ENCODE measurements at places on chromosomes 1 and 21. TPM values are rescaled to one million over a fixed set of nuclear protein-coding genes. Genes with fewer than 3 reads are reported as not detected.
A peak's percentile ranks its signal among the peaks of the same experiment; 100 is the strongest.

- peak; percentile 31 for ATAC-seq
Measured at GRCh38 chr1:232764458-232765251, 40.6 kb upstream of the MAP10 start.

- no peak for ATAC-seq
Measured at GRCh38 chr1:226417830-226418546, 10.1 kb upstream of the PARP1 start.

- no peak for ATAC-seq
Measured at GRCh38 chr1:200654660-200655059, 15.0 kb downstream of the DDX59 start.

GRCh38 chr21:32211306-32211705, 67.5 kb downstream of the MIS18A start:
- no peak for ATAC-seq

GRCh38 chr21:14267076-14267475, 51.1 kb downstream of the RBM11 start:
- ATAC-seq = no peak

DNA sequence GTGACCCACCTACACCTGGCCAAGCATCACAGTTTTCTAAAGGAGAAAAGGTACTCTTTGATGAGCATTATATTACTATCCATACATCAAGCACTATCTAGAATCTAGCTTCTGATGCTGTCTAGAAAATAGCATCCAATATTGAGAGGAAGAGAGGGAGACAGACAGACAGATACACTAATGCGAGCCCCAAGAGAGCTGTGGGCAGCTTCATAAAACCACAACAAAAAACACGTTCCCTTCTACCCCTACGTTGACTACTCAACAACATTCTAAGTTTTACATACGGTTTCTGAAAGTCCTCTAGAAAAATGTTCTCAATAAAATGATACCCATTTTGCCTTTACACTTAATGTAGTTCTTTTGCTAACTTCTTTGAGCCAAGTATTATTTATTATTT, 221.8 kb downstream of the SLC45A1 start:
- no peak for ATAC-seq

DNA sequence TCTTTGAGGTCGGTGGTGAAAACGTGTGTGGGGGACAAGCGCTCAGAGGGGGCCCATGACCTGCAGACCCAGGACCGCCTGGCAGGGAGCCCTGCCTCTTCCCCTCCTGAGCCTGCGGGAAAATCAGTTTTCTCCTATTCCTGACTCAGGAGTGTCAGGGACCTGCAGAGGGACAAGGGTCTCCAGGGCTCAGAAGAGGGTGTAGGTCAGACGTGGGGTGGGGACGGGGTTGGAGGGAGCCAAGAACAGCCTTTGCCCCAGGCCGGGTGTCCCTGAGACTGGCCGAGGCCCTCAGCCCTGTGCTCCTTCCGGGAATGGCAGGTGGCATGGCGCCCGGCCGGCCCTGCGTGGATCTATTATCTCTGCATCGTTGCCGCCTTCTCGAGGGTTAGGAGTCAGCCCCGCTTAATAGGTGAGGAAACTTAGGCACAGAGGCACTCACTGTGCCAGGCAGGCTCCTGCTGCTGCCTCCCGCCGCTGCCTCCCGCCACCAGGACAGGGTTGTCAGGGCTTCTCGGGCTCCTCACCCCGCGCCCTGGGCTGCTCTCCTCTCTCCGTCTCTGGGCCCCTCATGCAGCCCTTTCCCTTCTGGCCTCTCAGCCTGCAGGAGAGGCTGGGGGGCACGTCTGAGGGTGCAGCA, 37.5 kb downstream of the AJAP1 start:
- no peak for ATAC-seq

DNA sequence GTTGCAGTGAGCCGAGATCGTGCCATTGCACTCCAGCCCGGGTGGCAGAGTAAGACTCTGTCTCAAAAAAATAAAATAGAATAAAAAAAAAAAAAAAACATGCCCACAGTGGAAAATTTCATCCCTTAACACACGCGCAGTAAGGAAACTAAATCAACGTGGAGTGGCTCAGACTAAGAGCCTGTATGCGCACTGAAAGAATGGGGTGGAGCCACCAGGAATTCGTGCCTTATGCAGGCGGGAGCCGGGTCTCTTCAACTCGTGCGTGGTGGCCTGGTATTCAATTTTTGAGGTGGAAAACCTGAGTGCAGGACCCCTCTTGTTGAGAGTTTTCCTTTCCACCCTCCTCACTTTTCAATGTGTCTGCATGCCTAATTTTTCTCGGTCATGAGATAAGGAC, 22.1 kb upstream of the CREG1 start:
- no peak for ATAC-seq

DNA sequence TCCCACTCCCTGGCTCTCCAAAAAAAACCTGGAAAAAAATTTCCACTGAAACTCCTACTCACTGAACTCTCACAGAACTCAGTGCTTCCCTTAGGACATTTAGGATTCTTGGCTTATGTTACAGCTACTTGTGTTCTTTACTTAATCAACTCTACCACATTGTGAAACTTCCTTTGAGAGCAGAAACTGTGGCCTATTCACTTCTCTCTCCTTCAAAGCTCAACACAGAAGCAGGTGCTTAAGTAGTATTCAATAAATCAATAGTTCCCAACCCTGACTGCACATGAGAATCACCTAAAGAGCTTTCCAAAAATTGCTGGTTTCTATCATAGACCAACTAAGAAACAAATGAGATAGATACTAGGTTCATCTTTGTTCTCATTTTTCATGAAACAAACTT, 67.9 kb upstream of the DMRTA2 start:
- ATAC-seq = no peak

- ATAC-seq = no peak
Measured at GRCh38 chr1:210070531-210070930, 132.5 kb downstream of the SYT14 start.

Gene TESK2
- total RNA-seq = 8.6 TPM

Gene CAMSAP2
- total RNA-seq = 37.8 TPM

Gene FAM229A
- total RNA-seq = 6.3 TPM

Measured in gastroesophageal sphincter (tissue), 4 donors.